ENCODE measurements at places on chromosomes 12 and 14. TPM values are rescaled to one million over a fixed set of nuclear protein-coding genes. Genes with fewer than 3 reads are reported as not detected.
A peak's percentile ranks its signal among the peaks of the same experiment; 100 is the strongest.

Gene LRTM2
- not detected for total RNA-seq

- peak; percentile 5 for DNase-seq
- H3K4me3 ChIP-seq, result peak overlapping the region; percentile 49
- peak overlapping the region; percentile 70 for H3K27ac ChIP-seq
- H3K27me3 ChIP-seq, result no peaks in the 10 kb centered on the region
- H3K4me1 ChIP-seq, result peaks cover 30% of the 10 kb centered on the region
- no peaks in the 10 kb centered on the region for H3K36me3 ChIP-seq
Measured at GRCh38 chr12:19800884-19801283, 361.6 kb downstream of the AEBP2 start.

Gene ENDOU
- 0.44 TPM for total RNA-seq

- no peak overlapping the region for H3K4me3 ChIP-seq
- peaks cover 1% of the 10 kb centered on the region for H3K36me3 ChIP-seq
- H3K27ac ChIP-seq, result no peak overlapping the region
- H3K27me3 ChIP-seq, result no peaks in the 10 kb centered on the region
Measured at GRCh38 chr12:71166862-71167496, 9.2 kb upstream of the TSPAN8 start.

DNA sequence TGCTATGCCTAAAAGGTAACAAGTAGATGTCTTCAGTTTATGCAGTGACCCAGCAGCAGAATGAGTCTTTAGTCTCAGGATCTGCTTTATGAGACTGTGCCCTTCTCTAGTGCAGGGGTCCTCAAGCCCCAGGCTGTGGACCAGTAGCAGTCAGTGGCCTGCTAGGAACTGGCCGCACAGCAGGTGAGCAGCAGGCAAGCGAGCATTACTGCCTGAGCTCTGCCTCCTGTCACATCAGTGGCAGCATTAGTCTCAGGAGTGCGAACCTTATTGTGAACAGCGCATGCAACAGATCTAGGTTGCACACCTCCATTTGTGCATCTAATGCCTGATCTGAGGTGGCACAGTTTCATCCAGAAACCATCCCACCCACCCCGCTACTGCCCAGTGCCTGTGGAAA is 38.4 kb downstream of the LRP6 start:
- peaks cover 7% of the 10 kb centered on the region for H3K36me3 ChIP-seq
- no peak overlapping the region for H3K27ac ChIP-seq
- H3K4me1 ChIP-seq, result peaks cover 10% of the 10 kb centered on the region
- peaks cover 6% of the 10 kb centered on the region for H3K27me3 ChIP-seq

GRCh38 chr12:5678176-5678575 is 246.3 kb downstream of the NTF3 start:
- H3K4me1 ChIP-seq, result no peaks in the 10 kb centered on the region
- no peak for DNase-seq
- H3K27me3 ChIP-seq, result peaks cover 13% of the 10 kb centered on the region
- H3K27ac ChIP-seq, result no peak overlapping the region

DNA sequence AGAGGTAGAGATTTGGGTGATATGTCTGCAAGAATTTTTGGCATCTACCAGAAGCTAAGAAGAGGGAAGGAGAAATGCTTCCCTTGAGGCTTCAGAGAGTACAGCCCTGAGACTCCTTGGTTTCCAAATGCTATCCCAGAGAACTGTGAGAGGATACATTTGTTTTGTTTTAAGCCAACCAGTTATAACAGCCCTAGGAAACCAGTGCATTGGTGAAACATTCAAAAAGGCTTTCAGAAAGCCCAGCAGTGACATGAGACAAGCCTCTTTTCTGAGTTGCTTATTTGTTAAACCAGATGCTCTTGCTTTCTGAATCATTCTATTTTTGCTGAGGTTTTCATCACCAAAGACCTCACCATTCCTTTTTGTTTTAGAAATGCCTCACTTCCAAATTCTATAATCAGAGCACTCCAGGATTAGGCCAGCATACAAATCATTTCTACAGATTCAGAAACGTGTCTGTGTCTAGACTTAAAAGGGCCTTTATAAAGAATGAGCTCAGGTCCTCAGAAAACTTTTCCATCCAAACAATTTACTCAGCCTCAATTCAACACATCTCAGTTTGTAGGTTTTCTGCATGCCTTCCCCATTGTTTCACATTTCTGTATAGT is 1617.8 kb upstream of the FLRT2 start:
- no peaks in the 10 kb centered on the region for H3K36me3 ChIP-seq
- H3K27me3 ChIP-seq, result no peaks in the 10 kb centered on the region
- H3K27ac ChIP-seq, result no peak overlapping the region
- H3K4me3 ChIP-seq, result no peak overlapping the region

- H3K36me3 ChIP-seq, result peaks cover 8% of the 10 kb centered on the region
- H3K4me1 ChIP-seq, result peaks cover 33% of the 10 kb centered on the region
- DNase-seq, result no peak
- peak overlapping the region; percentile 97 for H3K4me3 ChIP-seq
- H3K27me3 ChIP-seq, result no peaks in the 10 kb centered on the region
Measured at GRCh38 chr12:88141425-88141773, 489 bp downstream of the CEP290 start.

Gene FAM222A
- total RNA-seq, result 0.53 TPM

Gene MYBPC1
- not detected for total RNA-seq

DNA sequence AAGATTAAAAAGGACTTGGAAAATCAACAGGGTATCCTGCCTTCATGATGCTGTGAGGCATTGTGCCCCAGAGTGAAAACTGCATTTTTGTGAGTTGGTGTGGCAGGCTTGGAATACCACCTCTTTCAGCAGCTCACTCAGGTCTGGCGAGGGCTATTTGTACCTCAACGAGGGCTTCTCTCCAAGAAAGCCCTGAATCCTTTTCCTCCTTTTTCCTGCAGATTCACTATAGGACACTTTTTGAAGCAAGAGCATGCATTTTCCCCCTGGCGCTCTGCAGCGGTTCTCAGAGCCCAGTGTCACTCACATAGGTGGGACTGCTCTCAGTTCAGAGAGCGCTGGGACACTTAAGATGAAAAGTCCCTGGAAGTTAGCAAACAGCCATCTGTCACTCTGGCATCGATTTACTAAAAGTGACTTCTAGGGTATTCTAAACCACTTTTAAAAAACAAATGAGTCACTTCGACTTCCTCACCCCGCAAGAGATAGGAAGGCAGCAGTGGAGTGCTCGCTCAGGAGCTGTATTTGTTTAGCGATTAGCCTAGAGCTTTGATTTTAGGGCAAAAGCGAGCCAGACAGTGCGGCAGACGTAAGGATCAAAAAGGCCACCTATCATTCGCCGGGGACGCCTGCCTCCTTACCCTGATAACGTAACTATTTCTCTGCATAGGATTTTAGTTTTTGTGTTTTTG is 782 bp upstream of the LGR5 start:
- H3K4me1 ChIP-seq, result peaks cover 23% of the 10 kb centered on the region
- peaks cover 9% of the 10 kb centered on the region for H3K36me3 ChIP-seq
- peaks cover 83% of the 10 kb centered on the region for H3K27me3 ChIP-seq
- peak overlapping the region; percentile 93 for H3K4me3 ChIP-seq
- no peak overlapping the region for H3K27ac ChIP-seq
- DNase-seq, result no peak

Data from activated T-cell treated with anti-CD3 and anti-CD28 coated beads, Interleukin-2, amount 50 U/mL, for 72 hours (primary cell).